Lower leg skin (tissue), 4 donors: ENCODE measurements at places on chromosomes 16 and 17.

GRCh38 chr16:88342491-88342890 lies 40.3 kb upstream of the ZNF469 start:
- no peak for DNase-seq

DNA sequence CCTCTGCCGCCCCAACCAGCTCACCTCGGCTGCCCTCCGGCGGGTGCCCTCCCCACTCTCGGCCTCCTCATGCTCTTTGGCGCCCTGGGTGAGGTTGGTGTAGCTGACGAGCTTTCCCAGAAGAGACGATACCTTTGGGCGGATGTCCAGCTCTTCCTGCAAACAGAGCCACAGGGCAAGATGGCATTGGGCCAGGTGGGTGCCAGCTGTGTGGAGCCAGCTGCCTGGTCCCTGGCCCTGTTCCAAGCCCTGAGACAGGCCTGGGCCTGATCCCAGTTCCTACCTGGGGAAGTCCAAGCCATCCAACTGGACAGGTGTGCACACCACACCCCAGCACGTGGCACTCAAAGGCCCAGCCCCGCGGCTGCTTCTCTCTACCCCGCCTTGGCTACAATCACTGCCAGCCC lies 6.9 kb downstream of the SLC12A4 start:
- DNase-seq, result no peak

GRCh38 chr17:70024253-70024652 lies 50.8 kb upstream of the KCNJ16 start:
- no peak for DNase-seq

- no peak for DNase-seq
Observed at GRCh38 chr16:27311448-27311830, 2.3 kb upstream of the IL4R start.

- DNase-seq, result peak; percentile 86
Observed at GRCh38 chr17:56594320-56595107, 1.0 kb downstream of the NOG start.

- DNase-seq, result no peak
Observed at GRCh38 chr16:61179561-61179960, 856.7 kb downstream of the CDH8 start.

DNA sequence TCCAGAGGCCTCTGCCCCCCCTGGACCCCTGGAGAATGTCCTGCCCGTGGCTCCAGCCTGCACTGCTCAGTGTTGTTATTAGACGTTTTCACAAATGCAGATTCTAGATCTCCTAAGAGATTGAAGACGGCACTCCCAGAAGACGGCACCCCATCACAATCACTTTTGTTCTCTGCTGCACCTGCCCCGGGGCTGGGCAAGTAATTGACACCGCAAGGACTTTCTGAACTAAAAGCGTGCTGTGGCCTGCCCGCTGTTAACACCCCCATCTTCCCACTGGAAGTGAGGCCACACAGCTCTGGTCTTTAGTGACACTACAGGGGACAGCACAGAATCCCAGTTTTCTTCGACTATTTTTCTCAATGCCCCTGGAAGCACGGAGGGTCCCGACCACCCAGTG lies 256.9 kb downstream of the ENGASE start:
- DNase-seq, result no peak

DNA sequence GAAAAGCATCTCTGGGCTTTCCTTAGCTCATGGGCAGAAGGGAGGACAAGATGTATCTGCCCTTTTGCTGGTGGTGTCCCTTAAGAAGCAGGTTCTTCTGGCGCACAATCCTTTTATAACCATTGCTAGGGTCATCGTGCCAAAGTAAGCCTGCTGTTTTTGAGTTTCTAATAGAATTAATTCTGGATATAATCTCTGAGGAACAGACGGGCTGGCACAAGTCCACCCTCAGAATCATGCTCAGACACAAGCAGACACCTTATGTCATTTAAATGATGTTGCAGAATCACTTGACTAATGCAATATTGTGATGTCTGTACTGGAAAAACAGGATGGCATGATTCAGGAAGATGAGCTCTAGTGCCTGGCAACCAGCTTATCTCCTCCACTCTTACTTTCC lies 18.8 kb upstream of the MMD start:
- DNase-seq, result no peak

DNA sequence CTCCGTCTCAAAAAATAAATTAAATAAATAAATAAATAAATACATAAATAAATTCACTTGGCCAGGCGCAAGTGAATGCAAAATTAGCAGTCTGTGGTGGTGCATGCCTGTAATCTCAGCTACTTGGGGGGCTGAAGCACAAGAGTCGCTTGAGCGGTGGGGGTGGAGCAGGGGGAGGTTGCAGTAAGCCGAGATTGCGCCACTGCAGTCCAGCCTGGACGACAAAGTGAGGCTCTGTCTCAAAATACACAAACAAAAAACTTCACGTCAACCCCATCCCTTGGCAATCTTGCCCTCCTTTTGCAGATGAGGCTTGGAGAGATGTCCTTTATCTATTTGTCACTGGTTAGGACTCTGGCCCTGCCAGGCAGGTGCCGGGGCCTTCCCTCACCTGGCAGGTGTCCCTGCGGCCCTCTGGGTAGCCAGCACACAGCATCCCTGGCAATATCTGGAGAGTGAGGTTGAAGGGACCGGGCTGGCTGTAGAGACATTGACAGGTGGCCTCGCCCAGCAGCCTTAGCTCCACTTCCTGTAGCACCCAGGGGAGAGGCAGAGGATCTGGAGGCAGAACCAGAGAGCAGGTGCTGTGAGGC lies 4.4 kb downstream of the PRSS36 start:
- DNase-seq, result no peak

DNA sequence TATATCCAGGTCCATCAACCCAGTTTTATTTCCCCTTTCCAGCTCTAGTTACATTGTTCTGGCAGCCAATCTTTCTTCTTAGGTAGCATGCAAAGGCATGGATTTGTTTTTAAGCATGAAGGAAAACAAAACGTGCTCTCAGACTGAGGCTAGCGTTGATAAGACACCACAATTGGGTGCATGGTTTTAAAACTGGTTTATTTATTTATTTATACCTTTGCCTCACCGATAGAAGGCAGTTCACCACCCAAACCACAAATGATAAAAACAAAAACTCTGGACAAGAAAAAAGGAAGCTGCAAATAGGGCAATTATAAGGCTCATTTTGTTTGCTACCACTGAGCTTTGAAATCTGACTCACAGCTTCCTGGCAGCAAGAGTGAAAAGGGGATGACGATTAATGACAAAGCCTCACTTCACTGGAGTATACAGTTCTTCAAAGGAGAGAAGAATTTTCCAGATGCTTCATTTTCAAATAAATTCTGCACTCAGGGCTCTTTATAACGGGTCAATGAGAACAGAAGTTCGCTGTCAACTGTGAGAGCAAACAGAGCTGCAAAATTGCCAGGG lies 278.4 kb upstream of the IRX5 start:
- DNase-seq, result no peak

DNA sequence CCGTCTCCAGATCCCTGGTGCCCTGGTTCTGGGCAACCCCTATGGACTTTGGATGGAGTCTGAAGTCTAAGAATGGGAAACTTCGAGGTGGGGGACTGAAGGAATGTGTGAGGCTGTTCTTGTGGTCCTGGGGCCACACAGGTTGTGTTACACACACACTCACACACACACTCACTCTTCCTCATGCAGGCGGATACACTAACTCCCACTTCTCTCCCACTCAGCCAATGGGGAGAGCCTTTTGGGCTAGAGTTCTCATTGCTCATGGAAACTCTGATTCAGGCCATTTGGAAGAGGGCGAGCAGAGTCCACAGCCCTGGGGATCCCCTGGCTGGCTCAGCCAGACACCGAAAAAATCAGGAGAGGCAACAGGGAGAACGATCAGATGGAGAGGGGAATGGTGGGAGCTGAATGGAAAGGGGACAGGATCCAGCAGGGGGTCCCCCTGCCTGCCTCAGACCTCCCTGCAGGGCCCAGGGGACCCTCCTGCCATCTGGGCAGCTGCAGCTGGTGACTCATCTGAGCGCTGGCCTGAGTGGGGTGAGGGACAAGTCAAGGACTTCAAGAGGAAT lies 9.1 kb downstream of the IGFBP4 start:
- DNase-seq, result no peak

DNA sequence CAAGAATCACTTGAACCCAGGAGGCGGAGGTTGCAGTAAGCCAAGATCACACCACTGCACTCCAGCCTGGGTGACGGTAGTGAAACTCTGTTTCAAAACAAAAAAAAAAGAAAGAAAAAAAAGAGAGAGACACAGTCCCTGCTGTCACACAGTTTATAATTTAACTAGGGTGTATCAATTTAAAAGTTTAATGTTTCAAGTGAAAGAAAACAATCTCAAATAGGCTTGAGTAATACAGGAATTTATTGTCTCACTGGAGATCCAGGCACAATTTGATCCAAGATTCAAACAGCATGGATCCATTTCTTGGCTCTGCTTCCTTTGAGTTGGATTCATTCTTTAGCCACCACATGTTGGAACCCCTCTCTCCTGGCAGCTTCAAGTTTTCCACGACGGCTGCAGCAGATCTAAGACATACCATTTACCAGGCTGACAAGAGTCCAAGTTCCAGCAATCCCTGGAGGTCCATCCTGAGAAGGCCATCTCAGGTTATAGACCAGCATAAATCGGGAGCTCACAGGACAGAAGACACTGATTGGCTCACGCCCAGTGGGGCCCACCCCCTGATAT lies 97.5 kb downstream of the YPEL2 start:
- no peak for DNase-seq

DNA sequence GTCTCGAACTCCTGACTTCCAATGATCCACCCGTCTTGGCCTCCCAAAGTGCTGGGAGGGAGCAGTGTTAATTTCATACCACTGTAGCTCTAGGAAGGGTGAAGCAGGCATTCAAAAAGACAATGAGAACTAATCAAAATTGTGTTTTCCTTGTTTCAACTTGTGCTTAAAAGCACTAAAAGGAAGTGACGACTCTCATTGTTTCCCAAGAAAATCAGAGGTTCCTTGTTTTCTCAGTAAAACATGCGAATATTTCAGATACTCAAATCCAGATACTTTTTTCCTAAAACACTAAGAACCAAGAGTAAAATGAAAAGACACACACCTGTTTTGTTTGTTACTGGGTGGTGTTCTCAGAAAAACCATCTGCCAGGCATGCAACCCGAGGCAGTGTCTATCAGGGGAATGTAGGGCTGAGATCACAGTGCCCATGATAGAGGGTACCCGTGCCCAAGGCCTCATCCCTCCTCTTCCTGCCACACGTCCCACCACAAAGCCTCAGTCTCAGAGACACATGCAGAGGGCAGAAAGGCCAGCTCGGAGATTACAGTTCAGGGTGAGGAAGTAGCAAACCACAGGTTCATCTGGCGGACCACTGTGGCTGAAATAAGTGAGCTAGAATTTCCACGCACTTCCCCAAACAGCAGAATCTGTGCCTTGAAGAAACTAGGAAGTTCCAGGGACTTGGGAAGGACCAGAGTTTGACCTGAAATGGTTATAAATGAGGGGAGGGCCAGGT lies 33.7 kb downstream of the GINS3 start:
- no peak for DNase-seq

DNA sequence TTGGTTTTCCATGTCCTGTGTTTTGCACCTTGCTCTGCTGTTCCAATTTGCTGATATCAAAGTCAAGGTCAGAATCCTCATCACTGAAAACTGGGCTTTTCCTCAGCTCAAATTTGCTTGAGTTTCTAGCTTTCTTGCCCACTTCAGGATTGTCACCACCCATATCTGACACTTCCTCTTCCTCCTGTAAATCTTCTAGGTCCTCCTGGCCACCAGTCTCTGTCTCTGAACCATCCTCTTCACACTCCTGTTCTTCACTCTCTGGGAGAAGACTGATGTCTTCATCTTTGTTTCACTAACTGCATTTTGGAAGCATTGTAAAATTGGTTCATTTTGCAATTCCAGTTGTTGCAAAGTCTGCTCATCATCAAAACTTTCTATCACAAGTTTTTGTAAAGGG lies 63.4 kb upstream of the RBL2 start:
- no peak for DNase-seq

GRCh38 chr16:83888672-83889044 lies 10.3 kb upstream of the MLYCD start:
- no peak for DNase-seq

DNA sequence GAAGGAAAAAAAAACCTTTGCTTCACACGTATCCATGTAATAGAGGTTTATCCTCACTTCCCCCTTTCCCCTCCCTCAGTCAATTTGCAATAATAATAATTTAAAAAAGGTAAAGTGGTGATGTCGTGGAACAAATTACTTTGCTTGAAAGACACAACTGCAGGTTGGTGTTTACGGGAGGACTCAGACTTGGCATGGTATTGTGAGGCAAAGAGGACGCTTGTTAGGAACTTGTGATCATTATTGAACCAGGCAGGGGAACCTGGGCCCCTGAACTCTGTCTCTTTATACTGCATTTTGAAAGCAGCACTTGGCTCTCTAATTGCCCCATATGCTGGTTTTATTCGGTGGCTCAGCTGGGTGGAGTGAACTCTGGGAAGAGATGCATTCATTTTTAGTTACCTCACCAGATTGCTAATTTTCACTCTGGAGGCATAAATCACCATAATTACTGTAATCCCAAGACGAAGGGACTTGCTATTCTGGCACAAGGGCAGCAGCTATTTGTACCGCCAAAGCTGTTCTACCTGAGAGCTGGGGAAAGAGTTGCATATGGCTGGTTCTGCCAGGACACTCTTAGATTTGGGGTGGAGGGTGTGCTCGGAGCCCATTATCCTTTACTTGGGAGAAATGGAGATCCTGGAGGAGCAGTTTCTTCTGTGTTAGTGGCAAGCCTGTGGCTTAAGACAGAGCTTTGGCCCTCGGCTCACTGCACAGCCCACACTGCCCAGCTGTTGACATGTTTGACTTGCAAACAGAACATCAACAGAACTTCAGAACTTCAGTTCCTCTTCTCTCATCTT lies 5.7 kb upstream of the DHX8 start:
- no peak for DNase-seq

DNA sequence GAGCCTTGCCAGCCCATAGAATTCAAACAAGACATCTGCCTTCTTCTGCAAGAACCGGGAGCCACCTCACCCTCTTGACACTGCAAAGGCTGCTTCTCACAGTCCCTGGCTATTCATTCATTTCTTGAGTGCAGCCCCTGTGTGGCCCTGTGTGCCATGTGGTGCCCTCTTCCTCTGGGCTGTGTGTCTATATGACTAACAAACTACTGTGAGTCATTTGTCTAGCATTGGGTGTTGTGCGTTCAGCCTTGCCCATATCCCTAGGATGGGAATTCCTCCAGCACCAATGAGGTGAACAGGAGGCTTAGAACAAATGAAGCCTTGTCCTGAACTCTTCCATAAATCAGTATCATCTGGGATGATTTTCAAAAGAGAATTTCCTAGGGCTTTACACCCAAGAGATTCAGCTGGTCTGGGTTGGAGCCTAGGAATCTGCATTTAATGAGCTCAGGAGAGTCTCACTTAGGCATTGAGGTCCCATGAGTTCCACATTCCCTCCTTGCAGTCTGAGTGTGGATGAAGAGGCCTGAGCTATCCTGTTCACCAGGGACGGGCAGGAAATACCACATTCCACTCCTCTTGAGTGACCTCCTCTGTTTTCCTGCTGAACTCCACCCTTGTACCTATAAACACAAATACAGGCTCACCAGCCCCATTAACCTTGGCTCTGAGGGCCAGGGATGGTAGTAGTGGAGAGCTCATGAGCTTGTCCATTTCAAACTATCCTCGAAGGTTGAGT lies 308.7 kb upstream of the N4BP1 start:
- DNase-seq, result no peak
